Inflammatory macrophage (primary cell): ENCODE measurements at places on chromosomes 6 and 20.
A peak's percentile ranks its signal among the peaks of the same experiment; 100 is the strongest.

- no peak for DNase-seq
Observed at GRCh38 chr6:5261545-5262109, 314 bp downstream of the FARS2 start.

- no peak for DNase-seq
Observed at GRCh38 chr20:23776067-23776771, 25.5 kb upstream of the CST1 start.

GRCh38 chr6:126174697-126175096 lies 165.2 kb upstream of the CENPW start:
- DNase-seq = no peak

- no peak for DNase-seq
Observed at GRCh38 chr6:13268913-13269518, 59.3 kb downstream of the TBC1D7 start.

DNA sequence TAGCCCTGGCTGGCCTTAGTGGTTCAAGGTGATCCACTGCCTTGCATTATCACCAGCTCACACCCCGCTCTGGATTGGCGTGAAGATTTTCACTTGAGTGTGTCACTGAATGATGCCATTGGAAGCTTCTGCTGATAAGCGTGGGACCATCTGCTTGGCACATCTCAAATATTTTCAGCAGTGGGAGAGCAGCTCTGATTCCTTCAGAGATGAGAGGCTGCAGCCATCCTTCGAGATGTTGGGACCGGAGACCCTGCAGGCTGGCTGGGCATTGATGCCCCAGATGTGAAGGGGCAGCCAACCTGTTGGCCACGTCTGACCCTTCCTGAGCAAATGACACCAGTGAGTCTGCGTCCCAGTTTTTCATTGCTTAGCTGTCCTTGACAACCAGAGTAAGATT lies at the start of gene MAS1:
TSS of gene MAS1 (plus strand) at position 197 of the 400 bp plus-strand sequence. CDS start 15,968 bp downstream, outside the sequence.
- no peak for DNase-seq

DNA sequence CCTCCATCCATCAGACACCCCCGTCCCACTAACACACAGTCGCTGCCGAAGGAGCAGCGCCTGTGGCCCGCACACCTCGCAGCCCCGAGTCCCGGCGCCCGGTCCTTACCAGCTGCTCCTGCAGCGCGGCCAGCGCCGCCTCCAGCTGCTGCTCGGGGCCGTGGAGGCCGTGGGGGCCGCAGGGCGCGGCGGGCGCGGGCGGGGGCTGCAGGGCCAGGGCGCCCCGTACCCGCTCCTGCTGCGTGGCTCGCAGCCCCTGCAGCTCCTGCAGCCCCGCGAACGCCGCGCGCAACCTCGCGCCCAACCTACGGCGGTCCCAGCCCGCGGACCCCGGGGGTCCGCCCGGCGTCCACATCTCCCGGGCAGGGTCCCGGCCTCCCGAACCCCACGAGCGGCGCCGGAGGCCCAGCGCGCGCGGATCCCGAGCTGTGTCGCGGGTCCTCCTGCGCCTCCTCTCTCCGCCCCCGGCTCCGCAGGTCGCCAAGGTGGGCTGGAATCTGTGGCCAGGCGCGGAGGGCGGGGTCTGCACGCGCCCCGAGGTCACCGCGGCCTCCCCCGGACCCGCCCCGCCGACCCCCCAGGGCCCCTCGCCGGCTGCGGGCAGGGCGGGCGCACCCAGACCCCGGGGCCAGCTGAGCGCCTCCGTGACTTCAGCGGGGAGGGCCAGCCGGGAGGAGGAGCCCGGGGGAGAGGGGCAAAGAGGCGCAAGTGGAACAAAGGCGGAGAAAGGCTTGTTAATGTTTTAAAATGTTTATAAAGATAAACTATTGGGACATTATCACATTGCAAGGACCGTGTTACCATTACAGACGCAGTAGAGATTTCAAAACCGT lies at the start of gene DACT2:
TSS of gene DACT2 (minus strand) at position 499 of the 833 bp plus-strand sequence. CDS start at position 355, 144 bp downstream.
- no peak for DNase-seq

DNA sequence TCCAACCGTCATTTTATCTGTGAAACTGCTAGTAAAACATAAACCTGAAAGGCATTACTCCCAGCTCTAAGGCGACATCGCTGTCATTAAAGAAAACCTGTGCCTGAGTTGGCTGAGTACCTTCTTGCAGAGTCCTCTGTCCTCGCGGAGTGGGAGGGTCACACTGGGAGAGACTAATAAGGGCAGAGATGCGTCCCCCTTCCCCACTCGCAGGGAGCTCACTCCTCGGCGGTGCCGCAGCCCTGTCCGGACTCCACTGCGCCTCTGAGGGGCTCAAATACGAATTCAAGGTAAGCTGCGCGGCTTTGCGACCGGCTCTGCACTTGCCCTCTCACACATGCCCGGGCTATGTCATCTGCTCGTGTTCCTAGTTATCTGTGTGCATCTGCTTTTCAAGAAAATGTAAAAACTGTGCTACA lies at the start of gene COL19A1:
TSS of gene COL19A1 (plus strand) at position 206 of the 419 bp plus-strand sequence. CDS start 13,012 bp downstream, outside the sequence.
- no peak for DNase-seq

DNA sequence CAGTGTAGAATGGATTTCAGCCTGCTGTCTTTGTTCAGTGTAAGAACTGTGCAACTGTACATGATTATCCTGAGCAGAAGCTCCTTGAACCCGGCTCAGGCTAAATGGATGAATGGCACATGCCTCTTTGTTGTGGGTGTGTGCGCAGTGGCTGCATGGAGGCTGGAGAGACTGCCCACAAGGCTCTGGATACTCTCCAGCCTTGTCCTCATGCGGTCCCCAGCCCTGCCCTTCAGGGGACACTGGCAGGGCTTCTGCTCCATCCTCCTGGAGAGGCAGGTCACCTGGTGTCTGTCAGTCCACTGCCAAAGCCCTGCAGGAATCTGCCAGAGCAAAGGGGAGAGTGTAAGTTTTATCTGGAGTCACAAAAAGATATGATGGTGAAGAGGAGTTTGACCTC lies 241.7 kb upstream of the EXOC2 start:
- no peak for DNase-seq

- DNase-seq = no peak
Observed at GRCh38 chr20:1357921-1358671, 29.2 kb upstream of the SDCBP2 start.

GRCh38 chr6:24376871-24377270 lies 19.0 kb upstream of the DCDC2 start:
- no peak for DNase-seq

DNA sequence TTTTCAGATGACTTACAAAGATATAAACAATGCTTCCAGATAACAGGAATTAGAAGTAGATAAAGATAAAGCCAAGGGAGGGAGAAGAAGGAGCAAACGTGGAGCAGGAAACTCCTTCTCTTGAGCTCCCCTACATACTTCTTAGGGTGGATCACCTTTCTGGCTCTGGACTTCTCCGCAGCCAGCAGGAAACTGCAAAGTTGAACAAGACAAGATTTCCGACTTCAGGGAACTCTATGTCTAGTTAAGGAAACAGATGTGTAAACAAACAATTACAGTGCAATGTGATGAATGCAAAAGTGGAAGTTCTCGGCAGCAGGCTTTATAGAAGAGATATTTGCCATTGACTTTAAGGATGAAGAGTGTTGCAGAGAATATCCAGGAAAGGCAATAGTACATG lies 134.0 kb upstream of the MARCKS start:
- DNase-seq = no peak

DNA sequence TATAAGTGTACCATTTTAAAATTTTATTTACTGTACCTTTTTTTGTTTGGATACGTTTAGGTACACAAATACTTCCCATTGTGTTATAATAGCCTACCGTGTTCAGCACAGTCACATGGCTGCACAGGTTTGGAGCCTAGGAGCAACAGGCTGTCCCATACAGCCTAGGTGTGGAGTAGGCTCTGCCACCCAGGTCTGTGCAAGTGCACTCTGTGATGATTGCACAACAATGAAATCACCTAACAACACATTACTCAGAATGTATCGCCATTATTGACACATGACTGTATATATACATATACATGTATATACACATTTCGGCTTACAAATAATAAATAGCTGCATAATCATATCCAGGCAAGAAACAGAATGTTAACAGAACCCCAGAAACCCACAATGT lies 15.4 kb downstream of the SERAC1 start:
- no peak for DNase-seq

DNA sequence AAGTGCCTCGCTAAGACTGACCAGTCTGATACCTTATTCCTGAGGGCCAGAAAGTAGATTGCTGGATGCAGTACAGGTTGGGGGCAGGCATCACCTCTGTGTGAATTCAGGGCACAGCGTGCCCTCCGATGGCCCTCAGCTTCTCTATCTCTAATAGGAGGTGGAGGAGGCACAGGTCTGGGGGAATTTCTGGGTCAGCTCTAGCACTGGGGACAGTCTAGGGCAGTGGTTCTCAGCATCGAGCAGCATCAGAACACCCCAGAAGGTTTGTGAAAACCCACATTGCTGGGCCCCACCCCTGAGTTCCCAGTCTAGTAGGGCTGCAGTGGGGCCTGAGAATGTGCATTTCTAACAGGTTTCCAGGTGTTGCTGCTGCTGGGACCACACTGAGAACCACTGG lies 166.7 kb downstream of the CDC5L start:
- no peak for DNase-seq

GRCh38 chr6:19034986-19035385 lies 647.8 kb downstream of the RNF144B start:
- DNase-seq = no peak

DNA sequence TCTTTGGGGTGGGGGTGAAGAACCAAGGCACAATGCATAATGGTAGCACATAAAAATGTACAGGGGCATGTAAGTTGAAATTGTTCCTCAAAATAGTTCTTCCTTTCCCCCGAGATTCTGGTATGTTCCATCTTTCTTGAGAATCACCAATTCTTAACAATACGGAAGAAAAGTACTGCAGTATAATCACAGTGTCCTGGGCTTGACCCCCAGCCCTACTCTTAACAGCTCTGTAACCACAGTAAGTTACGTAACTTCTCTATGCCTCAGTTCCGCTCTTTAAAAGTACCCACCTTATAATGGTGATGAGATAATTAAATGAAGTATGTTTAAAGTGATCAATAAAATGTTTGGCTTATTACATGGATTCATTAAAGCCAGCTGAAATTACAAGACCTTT lies 104.5 kb downstream of the SMLR1 start:
- peak; percentile 50 for DNase-seq

DNA sequence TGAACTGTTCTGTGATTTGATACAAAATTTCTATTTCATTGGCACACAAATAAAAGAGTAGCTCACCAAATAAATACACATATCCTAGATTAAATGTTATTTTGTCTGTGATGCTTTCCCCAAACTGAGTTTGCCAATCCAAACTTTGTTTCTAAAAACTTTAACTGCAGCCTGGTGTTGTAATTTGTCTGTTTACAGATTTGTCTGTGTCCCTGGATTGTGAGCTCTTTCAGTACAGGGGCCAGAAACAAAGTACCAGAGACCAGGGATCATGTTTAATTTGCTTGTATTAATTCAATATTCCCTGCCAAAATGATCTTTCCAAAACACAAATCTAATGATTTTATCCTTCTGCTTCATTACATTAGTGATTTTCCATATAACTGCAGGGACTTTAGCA lies 1044.6 kb upstream of the GJE1 start:
- DNase-seq = no peak

- DNase-seq = no peak
Observed at GRCh38 chr6:130152908-130153510, 69.7 kb downstream of the SAMD3 start.

GRCh38 chr6:31870385-31870921 lies 7.8 kb upstream of the NEU1 start:
- no peak for DNase-seq

DNA sequence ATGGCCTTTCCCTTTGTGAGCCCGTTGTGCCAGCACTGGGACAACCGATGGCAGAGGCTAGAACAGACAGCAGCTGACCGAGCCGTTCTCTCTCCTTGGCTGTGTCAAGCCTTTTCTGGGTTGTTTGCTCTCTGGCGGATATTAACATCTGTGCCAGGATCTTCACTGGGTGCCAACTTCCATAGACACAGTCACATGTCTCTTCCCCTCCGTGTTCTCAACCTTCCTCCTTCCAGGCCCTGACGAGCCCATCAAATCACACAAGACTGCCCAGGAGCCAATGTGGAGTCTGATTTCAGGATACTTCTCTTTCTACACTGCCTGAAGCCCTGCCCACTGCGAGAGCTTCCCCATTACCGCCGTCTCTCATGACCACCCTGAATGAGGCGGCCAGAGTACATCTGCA lies 111.0 kb upstream of the RALGAPA2 start:
- peak; percentile 74 for DNase-seq
